ENCODE measurements at places on chromosomes 13 and 19. TPM values are rescaled to one million over a fixed set of nuclear protein-coding genes. Genes with fewer than 3 reads are reported as not detected.

Gene PSG6
- not detected for total RNA-seq

Gene CD22
- not detected for total RNA-seq

Gene DAND5
- not detected for total RNA-seq

Gene FBN3
- total RNA-seq = not detected

Gene DHPS
- 41.6 TPM for total RNA-seq
